ENCODE measurements at places on chromosomes 1 and 21.

DNA sequence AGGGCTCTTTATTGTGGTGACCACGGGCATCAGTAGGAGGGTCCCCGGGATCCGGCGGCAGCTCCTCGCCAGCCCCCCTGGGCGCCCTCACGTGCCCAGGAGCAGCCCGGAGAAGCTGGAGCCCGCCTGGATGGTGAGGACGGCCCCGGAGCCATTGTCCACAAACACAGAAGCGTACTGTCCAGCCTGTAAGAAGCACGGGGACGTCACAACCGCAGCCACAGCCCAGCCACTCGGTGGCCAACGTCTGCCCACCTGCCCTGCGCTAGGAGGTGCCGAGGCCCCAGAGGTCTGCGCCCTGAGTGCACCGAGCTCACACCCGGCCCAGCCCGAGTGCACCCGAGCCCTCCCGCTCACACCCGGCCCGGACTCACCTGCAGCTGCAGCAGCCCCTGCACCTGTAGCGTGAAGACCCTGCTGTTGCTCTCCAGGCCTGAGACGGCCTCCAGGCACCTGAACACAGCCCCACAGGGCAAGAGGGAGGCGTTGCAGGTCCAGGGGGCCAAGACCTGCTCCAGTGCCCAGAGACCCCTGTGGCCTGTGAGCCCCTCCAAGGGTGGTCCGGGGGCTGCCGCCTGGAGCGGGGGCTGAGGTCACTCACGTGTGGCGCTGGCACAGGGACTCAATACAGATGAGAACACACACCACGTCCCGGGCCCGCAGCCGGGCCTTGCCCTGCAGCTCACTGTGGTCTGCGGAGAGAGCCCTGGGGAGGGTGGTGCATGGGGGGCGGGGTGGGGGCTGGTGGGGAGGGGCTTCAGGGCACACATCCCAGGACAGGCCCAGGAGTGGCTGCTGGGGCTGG lies 3.9 kb downstream of the C1QTNF12 start:
- DNase-seq, result no peak

DNA sequence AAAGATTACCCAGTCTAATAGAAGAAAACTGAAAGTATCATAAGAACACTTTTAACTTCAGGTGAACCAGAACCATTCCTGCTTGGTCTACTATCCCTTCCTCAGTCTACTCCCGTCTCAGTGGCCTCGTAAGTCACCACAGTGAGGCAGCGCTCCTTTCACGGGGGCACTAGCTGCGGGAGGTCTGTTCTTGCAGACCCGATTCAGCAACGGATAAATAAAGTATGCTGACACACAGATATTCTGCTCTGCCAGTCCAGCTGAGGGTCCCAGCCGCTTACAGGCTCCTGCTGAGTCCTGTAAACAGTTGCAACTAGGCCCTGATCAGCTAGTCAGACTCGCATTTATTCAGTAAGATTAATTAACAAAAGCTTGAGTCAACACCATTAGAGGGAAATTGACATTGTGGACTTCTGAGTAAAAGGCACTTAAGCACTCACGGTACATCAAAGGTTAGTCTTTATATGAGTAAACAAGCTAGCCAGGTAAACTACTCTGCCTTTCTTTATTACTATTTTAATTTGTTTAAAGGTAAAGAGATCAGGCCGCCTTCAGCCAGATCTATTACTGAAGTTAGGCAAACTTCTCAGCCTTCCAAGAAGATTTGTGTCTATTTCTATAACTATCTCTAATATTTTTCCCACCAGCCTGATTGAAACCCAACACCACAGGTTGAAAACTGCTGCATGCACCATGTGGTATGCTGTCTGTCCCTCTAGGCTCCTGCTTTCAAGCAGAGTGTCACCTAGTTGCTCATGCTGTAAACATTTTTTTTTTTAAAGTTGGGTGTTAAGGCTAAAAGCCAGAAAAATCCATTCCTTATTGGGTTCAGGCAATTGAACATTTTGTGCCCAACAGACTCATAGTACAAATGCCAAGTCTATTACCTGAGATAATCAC lies 87.7 kb downstream of the INTS7 start:
- no peak for DNase-seq

- DNase-seq, result no peak
Observed at GRCh38 chr1:111161843-111162487, 21.9 kb downstream of the CEPT1 start.

GRCh38 chr21:44434936-44435635 lies 20.2 kb upstream of the LRRC3 start:
- DNase-seq, result no peak

DNA sequence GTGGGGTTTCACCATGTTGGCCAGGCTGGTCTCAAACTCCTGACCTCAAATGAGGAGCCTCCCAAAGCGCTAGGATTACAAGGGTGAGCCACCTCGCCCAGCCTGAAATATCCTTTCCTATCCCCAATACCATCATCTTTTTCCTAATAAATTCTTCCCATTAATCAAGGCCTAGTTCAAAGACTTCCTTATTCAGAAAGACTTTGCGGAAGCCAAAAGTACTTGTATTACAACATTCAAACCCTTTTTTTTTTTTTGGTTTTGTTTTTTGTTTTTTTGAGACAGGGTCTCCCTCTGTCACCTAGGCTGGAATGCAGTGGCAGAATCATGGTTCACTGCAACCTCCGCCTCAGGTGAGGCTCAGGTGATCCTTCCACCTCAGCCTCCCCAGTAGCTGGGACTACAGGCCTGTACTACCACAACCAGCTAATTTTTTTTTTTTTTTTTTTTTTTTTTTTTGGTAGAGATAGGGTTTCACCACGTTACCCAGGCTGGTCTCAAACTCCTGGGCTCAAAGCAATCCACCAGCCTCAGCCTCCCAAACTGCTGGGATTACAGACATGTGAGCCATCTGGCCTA lies 7.6 kb downstream of the SLC19A2 start:
- no peak for DNase-seq

GRCh38 chr1:170663404-170664092 lies 383 bp upstream of the PRRX1 start:
- no peak for DNase-seq

DNA sequence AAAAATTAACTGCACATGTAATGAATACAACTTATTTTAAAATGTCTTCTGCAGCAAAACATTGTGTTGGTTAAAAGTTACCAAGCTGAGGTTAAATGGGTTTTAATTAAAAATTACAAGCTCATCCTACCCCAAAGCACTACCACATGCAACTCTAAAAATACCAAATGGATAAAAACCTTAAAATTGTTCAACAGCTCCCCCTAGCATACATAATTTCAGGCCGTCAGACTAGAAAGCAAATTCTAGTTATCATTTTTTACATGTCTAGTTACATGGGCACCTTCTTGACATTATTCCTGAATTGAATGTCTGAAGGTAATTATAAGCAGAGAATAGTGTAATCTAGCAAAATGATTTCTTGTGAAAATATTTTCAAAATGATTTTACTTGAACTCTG lies 176.5 kb downstream of the C1orf21 start:
- no peak for DNase-seq

DNA sequence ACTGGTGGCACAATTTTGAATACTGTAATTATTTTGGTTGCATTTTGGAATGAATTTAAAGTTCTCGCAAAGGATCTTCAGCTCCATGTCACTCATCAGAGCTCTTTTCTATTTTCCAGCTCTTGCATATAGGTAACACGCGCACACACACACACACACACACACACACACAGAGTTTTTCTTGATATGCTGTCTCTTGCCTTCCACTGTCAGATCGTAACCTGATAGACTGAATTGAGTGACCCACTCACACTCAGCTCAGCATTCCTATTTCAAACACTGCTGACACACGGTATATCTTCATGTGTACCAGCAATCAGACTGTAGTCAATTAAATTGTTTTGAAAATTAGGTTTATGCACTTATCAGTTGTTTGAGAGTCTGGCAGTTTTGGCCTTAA lies 214.1 kb downstream of the PBX1 start:
- DNase-seq, result no peak

GRCh38 chr1:30274976-30275621 lies 448.3 kb downstream of the MATN1 start:
- DNase-seq, result no peak

DNA sequence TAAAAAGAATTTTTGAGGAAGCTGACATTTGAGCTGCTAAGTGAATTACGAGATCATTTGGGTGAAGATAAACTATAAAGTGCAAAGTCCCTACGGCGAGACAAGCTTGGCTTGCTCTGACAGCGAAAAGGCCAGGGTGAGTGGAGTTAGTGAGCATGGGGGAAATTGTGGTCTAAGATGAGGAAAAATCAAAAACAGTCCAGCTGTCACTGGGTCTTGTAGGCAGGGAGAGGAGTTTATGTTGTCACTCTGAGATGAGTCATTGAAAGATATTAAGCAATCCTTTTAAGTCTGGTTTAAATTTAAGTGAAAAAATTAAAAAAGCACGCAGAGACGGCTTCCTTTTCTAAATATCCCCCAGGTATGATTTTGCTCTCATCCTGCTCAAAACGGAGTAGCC lies 601.9 kb downstream of the MRPL39 start:
- DNase-seq, result no peak

DNA sequence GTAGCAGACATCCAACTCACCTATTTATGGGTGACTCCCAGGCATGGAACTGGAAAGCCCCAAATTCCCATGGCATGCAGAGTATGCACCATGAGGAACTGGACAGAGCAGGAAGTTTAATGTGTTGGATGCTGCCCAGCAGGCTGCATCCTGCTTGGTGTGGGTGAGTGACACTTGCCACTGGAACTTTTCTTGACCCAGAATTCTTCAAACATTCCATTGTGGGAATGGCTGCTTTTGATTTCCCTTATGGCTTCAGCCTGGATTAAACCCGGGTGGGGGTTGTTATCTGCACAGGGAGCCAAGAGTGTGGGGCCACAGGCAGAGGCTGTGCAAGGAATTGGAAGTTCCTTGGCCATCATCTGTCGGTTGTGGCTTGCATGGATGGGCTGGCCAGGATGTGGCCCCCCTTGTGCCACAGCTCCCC lies 26.9 kb upstream of the BACE2 start:
- DNase-seq, result no peak

- DNase-seq, result no peak
Observed at GRCh38 chr1:17099616-17100340, 19.5 kb downstream of the PADI2 start.

DNA sequence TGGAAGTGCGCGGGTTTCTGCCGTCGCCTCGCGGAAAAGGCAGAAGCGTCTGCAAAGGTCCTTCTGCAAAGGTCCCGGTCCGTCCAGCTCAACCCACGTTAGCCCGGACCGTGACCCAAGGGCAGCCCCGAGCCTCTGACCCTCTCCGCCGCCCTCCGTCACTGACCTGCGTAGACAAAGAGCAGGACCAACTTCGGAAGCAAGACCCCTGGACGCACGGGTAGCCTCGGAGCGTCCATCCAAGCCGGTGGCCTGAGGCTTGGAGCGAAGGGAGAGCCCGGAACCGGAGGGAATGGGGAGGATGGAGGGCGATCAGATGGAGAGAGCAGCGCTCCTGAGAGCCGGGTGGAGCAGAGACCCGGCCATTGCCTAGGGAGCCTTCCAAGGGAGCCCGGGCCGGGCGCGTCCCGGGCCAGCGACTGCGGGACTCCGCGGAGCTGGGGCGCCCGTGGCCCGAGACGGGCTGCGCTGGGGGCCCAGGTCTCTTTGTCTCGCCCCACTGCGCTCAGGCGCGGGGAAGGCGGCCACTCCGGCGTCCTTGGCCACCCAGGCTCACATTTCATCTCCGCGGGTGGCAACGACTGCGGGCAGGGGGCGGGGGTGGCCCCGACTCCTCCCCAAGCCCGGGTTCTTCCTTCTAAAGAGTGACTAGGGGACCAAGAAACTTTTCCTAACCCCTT lies at the start of gene CYYR1:
Gene CYYR1 (minus strand): TSS at position 585 of the 680 bp plus-strand sequence. CDS start 346 bp downstream, at position 239.
- DNase-seq, result no peak

- DNase-seq, result no peak
Observed at GRCh38 chr1:18644973-18645746, 14.5 kb downstream of the PAX7 start.

- DNase-seq, result no peak
Observed at GRCh38 chr1:169271098-169271497, 96.5 kb downstream of the NME7 start.

DNA sequence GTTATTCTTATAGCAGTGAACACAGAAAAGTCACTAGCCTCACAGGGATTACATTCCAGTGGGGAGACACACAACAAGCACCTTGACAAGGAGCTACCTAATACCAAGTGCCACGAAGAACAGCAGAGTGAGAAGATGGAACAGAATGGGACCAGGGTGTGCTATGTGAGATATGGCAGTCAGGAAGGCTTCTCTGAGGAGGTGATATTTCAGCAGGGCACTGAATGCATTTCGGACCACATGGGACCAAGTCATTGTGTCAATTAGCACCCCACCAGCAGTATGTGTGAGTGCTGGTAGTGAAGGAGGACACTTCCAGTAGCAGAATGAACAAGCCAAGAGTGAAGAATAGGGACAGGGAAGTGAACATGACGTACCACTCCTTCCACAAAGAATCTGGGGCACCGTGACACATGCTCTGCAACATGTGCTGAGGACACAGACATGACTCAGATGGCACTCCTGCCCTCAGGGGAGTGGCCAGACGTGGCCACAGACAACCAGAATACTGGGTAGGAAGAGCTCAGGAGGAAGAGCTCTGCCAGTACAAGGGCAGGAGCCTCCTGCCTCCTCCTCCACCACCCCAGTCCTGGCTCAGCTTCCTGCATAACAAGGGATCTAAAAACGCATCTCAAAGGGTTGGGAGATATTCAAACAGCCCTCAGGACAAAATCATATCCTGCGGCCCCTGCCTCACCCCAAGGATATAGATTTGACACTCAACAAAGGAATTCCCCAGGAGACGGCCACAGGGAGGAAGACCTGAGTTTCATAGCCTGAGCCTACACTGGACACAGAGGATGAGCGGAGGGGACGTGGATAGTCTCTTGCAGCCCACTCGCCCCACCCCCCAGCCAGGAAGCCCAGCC lies 102.5 kb downstream of the TRABD2B start:
- no peak for DNase-seq

DNA sequence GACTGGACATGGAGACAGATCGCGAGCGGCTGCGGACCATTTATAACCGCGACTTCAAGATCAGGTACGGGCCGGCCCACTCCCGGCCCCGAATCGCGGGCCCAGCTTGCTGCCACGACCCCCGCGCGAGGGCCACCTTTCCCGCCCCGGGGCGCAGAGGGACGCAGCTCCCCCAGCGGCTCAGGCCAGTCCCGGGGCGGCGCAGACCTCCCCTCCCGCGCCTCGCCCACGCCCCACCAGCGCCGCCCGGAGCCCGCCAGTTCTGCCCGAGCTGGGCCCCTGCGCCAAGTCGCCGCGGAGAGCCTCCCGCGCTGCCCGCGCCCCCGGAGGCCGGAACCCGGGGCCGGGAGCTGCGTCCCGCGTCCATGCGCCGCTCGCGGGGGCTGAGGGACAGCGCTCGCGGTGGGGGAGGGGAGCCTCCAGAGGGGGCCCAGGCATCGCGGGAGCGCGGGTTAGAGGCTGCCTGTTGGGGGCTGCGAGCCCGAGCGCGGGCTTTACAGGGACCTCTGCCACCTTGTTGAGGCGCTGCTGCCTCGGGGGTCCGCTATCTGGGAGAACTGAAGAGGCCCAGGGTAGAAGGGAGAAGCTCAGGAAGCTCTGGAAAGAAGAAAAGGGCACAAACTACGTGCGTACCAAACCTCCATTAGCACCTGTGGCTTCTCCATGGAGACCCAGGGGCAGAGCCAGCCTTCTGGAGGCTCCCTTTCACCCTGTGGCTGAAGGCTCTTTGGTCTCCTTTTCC lies 698 bp downstream of the MOV10 start:
- peak; percentile 13 for DNase-seq

GRCh38 chr1:9573723-9574122 lies 15.0 kb upstream of the TMEM201 start:
- DNase-seq, result no peak

Measured in activated CD8-positive, alpha-beta memory T cell treated with anti-CD3 and anti-CD28 coated beads for 1 hour (primary cell).